ENCODE measurements at places on chromosomes 12 and 14.
A peak's percentile ranks its signal among the peaks of the same experiment; 100 is the strongest.

DNA sequence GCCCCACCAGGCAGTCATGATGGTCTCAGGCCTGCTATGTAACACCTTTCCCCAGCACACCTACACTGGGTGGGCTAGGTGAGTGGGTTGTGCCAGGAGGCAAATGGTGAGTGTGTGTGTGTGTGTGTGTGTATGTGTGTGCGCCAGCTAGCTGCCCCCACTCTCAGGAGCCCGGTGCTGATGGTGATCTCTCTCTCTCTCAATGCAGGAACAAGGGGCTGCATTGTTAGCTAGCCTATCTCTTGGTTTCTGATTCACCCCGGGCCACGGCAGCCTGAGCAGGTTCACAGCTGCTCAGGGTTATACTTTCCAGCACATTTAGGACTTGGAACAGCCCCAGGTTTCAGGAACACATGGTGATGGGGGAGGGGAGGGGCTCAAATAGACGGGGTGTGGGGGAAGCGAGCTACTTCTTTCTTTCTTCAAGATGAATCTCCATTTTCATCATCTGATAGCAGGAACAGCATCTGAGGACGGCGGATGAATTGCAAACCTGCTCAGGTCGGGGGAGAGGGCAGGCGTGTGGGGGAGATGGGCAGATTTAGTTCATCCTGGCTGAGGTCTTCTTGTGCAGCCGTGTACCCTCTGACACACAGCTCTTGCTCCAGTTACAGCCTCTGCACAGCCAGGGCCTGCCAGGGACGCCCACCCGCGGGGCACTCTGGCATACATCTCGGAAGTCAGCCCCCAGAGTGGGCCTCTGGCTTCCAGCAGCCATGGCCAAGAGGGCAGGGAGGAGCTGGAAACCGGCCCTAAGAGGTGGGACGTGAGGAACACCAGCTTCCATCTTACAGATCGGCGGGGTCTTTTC lies 137.6 kb downstream of the ZFP36L1 start:
- no peak for DNase-seq

GRCh38 chr12:72699362-72699761 lies 427.2 kb downstream of the TRHDE start:
- no peak for DNase-seq

DNA sequence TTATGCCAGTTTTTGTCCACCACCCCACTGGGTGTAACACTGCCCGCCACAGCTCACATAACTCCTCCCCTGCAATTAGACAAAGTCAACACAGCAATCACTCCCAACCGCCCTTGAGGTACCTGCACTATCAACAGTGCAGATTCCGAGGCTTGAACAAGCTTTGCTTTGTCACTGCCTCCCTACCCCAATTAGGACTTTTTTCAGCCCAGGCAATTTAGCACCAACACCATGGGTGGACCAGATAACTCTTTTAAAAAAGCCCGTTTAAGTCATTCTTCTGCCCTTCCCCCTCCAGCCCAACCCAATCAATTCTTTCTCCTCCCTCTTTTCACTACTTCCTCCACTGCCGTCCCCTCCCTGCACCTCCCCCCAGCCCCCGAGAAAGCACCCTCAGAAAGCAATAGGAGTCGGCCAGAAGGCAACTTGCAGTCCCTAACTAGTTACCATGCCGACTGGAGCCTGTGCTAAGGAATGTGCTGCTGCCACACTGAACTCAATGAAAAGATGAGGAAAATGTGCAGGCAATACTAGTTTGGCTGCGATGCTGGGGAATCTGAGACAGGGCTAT lies 45.7 kb upstream of the OTX2 start:
- DNase-seq, result no peak

GRCh38 chr14:31090883-31091764 lies 64.9 kb upstream of the STRN3 start:
- no peak for DNase-seq

- no peak for DNase-seq
These were observed 232.2 kb downstream of the EMP1 start for GRCh38 chr12:13428538-13429265.

DNA sequence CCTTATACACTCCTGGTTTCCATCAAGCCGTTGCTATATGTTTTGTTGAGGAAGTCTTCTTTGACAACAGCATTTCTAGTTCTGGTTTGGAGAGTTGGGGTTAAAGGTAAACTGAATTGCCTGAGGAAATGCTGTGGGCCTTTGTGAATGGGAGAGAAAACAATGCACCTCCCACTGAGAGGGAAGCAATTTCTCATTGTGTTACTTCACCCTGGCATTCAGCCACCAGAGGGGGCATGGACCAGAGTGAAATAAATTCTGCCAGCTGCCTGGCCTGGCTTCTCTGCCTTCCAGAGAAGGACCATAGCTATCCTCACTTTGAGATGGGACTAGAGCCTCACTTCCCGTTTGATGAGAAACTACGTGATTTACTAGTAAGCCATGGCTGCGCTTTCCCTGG lies 475.3 kb downstream of the EGLN3 start:
- DNase-seq, result peak; percentile 89

DNA sequence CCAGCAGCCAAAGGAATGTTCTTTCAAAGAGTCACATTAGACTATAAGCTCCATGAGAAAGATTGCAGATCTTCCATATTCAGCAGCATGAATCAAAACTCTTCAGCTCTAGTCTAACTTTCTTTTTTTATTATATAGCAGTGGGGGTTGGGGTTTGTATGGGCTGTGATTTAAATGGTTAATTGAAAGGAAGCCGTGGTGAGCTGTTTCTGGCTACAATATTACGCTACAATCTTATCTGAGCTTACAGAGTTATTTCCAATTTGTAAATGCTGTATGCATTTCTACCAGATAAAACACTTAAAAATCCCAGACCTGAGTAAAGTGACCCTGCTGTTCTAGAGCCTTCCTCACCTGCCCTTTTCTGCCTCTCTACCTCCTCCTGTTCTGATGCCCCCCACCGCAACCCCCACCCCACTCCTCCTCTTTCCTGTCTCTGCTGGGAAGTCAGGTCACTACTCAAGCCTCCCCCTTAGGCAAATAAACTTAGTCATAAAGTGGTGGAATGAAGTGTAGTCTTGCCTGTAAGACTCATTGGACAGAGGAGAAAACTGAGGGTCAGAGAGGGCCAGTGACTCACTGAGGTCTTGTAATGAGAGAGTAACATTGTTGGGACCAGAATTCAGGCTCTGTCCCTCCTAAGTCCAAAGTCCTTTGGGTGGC lies 1089.5 kb downstream of the BCL11B start:
- DNase-seq, result no peak

DNA sequence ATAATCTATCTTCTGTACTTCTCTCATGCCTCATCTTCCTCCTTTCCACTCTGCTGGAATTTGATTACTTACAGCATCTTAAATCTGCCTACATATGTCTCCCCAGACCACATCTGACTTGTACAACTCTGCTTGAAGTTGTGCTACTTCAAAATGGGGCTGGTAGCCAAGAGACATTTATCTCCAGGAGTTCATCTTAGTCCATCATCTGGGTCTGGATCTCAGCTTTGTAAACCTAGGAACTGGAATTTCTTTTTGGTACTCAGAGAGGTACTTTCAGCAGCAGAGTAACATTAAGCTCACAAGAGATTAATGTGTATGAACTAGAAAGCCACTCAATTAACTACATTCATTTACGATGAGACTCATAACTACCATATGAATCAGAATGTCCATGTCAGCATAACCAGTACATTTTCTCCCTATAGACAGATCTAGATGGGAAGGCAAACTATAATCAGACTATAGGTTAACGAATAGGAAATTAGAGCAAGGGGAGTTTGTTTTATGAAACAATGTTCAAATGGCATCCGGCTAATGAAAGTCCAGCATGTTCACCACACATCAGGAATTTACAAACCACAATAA lies 178.8 kb downstream of the CEP128 start:
- DNase-seq, result no peak

DNA sequence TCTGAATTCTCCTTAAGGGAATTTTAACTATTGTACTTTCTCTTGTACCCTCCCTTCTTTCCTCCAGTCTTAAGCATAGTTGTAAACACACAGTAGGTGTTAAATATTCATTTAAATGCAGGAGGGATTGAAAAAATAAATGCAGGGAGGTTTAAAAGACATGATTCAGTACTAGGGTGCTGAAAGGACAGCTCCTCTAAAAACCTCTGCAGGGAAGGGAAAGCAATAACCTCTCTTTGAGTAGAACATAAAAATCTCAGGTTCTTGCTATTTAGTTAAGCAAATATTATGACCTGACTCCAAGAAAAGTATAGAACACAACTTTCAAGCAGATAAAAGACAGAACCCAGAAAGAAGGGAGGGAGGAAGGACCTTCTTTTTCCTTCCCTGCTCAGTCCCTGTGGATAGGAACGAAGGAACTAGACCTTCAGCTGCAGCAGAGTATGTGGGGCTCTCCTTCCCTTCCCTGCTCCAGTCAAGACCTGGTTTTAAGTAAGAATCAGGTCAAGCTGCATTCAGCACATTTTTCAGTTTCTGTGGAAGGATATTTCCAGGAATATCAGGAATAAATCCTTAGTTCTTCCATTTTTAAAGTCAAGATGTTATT lies 4.7 kb downstream of the MAP3K9 start:
- no peak for DNase-seq

- DNase-seq, result peak; percentile 23
These were observed 69.6 kb downstream of the MOK start for GRCh38 chr14:102235275-102235897.

GRCh38 chr12:131782061-131782460 lies 46.1 kb upstream of the MMP17 start:
- no peak for DNase-seq
